ENCODE measurements at places on chromosomes 3 and 15. TPM values are rescaled to one million over a fixed set of nuclear protein-coding genes. Genes with fewer than 3 reads are reported as not detected.

- H3K4me1 ChIP-seq = peaks cover 7% of the 10 kb centered on the region
- no peak overlapping the region for H3K4me3 ChIP-seq
- H3K36me3 ChIP-seq = peaks cover 5% of the 10 kb centered on the region
- no peak for DNase-seq
- no peak overlapping the region for H3K27ac ChIP-seq
Observed at GRCh38 chr3:155890671-155891190, 20.3 kb downstream of the GMPS start.

DNA sequence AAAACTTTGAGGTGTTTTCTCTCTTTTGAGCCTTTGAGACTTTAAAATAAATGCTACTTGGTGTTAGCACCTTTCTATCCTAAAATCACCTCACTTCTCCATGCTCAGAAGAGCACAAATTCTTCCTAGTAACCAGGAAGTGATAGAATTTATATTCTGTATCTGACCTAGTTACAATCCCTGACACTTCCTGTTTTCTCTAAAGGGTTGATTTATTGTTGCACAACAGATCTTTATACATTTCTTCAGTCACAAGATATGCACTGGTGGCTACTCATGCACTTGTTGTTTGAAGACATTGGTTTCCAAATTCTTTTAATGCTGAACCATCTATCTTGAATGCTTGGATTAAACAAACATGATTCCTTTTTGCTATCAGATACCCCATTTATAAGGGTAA is 47.2 kb upstream of the CNTN3 start:
- no peaks in the 10 kb centered on the region for H3K27me3 ChIP-seq
- H3K36me3 ChIP-seq = no peaks in the 10 kb centered on the region
- no peak overlapping the region for H3K27ac ChIP-seq
- H3K4me1 ChIP-seq = no peaks in the 10 kb centered on the region
- no peak for DNase-seq
- H3K4me3 ChIP-seq = no peak overlapping the region

KCNH8 gene
- 1.1 TPM for total RNA-seq

DNA sequence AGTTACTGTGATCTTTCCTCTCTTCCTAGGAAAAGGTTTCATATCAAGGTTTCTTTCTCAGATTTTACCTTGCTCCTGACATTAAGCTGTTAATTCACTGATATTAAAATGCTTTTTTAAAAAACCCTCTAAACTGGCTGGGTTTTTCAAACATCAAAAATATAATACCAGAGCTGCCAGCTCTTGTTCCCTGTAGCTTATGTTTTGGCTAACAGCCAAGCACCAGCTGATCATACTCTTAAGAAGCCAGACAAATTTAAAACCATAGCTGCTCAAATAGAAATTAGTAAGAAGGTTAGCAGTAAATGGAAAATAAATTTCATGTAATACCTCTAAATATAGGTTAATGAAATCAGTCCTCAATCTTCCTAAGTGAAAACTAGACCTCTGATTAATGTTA is 657.5 kb downstream of the GRM7 start:
- no peak for DNase-seq
- H3K4me1 ChIP-seq = peaks cover 5% of the 10 kb centered on the region
- H3K4me3 ChIP-seq = no peak overlapping the region
- H3K36me3 ChIP-seq = no peaks in the 10 kb centered on the region
- no peaks in the 10 kb centered on the region for H3K27me3 ChIP-seq
- no peak overlapping the region for H3K27ac ChIP-seq

ATP13A4 gene
- 10.8 TPM for total RNA-seq

- H3K27me3 ChIP-seq = no peaks in the 10 kb centered on the region
- peak overlapping the region; percentile 28 for H3K27ac ChIP-seq
- H3K4me1 ChIP-seq = peaks cover 34% of the 10 kb centered on the region
- no peak overlapping the region for H3K4me3 ChIP-seq
- DNase-seq = peak; percentile 46
- H3K36me3 ChIP-seq = peaks cover 30% of the 10 kb centered on the region
Observed at GRCh38 chr3:53238051-53238850, 17.6 kb downstream of the TKT start.

GRCh38 chr3:25049304-25049703 is 378.8 kb upstream of the RARB start:
- H3K36me3 ChIP-seq = no peaks in the 10 kb centered on the region
- no peak overlapping the region for H3K4me3 ChIP-seq
- no peaks in the 10 kb centered on the region for H3K27me3 ChIP-seq
- no peak overlapping the region for H3K27ac ChIP-seq

GRCh38 chr3:120148187-120148949 is 54.1 kb upstream of the GSK3B start:
- H3K27ac ChIP-seq = no peak overlapping the region
- no peak for DNase-seq
- no peaks in the 10 kb centered on the region for H3K36me3 ChIP-seq

DNA sequence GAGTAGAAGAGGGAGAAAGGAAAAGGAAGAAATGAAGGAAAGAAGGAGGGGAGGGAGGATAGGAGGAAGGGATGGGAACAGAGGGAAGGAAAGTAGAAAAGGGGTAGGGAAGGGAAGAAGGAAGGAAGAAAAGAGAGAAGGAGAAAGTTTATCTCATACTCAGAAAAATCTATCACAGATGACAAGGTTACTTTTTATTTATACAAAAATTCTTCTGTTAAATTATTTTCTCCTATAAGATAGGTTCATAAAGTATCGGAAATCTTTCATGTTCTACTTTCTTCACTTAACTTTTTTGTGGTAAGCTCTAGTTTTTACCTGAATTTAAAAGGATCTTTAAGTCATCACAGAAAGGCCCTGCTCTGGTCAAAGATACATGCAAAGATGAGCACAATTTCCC is 38.1 kb downstream of the SI start:
- H3K36me3 ChIP-seq = no peaks in the 10 kb centered on the region
- no peaks in the 10 kb centered on the region for H3K4me1 ChIP-seq
- no peak for DNase-seq
- no peaks in the 10 kb centered on the region for H3K27me3 ChIP-seq
- no peak overlapping the region for H3K4me3 ChIP-seq

GRCh38 chr15:70382762-70383458 is 285.2 kb upstream of the TLE3 start:
- H3K36me3 ChIP-seq = no peaks in the 10 kb centered on the region
- no peaks in the 10 kb centered on the region for H3K27me3 ChIP-seq
- no peaks in the 10 kb centered on the region for H3K4me1 ChIP-seq
- H3K4me3 ChIP-seq = no peak overlapping the region

- no peaks in the 10 kb centered on the region for H3K27me3 ChIP-seq
- H3K36me3 ChIP-seq = no peaks in the 10 kb centered on the region
- no peak overlapping the region for H3K27ac ChIP-seq
- DNase-seq = no peak
- H3K4me3 ChIP-seq = no peak overlapping the region
Observed at GRCh38 chr3:127040216-127040615, 57.3 kb downstream of the PLXNA1 start.

- no peaks in the 10 kb centered on the region for H3K27me3 ChIP-seq
- peaks cover 45% of the 10 kb centered on the region for H3K4me1 ChIP-seq
- no peak overlapping the region for H3K4me3 ChIP-seq
- DNase-seq = no peak
- no peak overlapping the region for H3K27ac ChIP-seq
Observed at GRCh38 chr3:43695863-43696262, 5.1 kb downstream of the ABHD5 start.

MELTF gene
- 11.0 TPM for total RNA-seq

EFCC1 gene
- total RNA-seq = 0.64 TPM

- H3K4me3 ChIP-seq = no peak overlapping the region
- no peaks in the 10 kb centered on the region for H3K27me3 ChIP-seq
- no peaks in the 10 kb centered on the region for H3K4me1 ChIP-seq
- no peaks in the 10 kb centered on the region for H3K36me3 ChIP-seq
- no peak for DNase-seq
Observed at GRCh38 chr15:74400915-74401757, 32.6 kb downstream of the SEMA7A start.

GRCh38 chr3:160038862-160039562 is 50.4 kb downstream of the IL12A start:
- no peaks in the 10 kb centered on the region for H3K36me3 ChIP-seq
- H3K27me3 ChIP-seq = no peaks in the 10 kb centered on the region
- no peak overlapping the region for H3K4me3 ChIP-seq
- H3K4me1 ChIP-seq = no peaks in the 10 kb centered on the region
- H3K27ac ChIP-seq = no peak overlapping the region

DNA sequence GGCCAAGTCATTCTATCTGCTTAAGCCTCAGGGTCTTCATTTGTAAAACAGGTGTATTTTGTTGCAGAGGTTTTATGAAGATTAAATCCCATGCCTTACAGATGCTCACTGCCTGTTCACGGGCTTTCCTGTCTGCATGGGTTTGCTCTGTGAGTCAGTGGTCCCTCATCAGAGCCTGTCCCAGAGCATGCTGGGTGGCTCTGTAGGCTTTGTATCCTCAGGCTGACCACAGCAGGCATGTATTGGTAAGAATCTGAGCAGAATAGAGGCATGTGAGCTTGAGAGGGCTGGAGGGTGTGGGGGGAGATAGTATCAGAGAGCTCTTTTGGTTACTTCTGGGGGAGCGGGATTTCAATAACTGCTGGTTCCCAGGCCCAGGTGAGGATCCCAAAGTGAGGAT is 45.4 kb upstream of the PLXNA1 start:
- no peak overlapping the region for H3K27ac ChIP-seq
- H3K4me3 ChIP-seq = no peak overlapping the region
- no peak for DNase-seq
- no peaks in the 10 kb centered on the region for H3K36me3 ChIP-seq

GRCh38 chr3:46693892-46694226 is 380 bp upstream of the ALS2CL start:
- H3K27me3 ChIP-seq = no peaks in the 10 kb centered on the region
- DNase-seq = no peak
- peaks cover 11% of the 10 kb centered on the region for H3K4me1 ChIP-seq
- peak overlapping the region; percentile 79 for H3K27ac ChIP-seq
- no peaks in the 10 kb centered on the region for H3K36me3 ChIP-seq
- H3K4me3 ChIP-seq = peak overlapping the region; percentile 54

C3orf20 gene
- total RNA-seq = 0.06 TPM

GRCh38 chr3:32816439-32817256 is 1.1 kb upstream of the TRIM71 start:
- DNase-seq = peak; percentile 48
- no peaks in the 10 kb centered on the region for H3K4me1 ChIP-seq
- peaks cover 18% of the 10 kb centered on the region for H3K27me3 ChIP-seq
- no peak overlapping the region for H3K27ac ChIP-seq
